Thoracic aorta (tissue), 2 donors: ENCODE measurements at places on chromosomes 7 and 10.

- DNase-seq: no peak
- no peak overlapping the region for H3K27ac ChIP-seq
- H3K4me3 ChIP-seq: no peak overlapping the region
- H3K36me3 ChIP-seq: no peaks in the 10 kb centered on the region
Observed at GRCh38 chr7:131506597-131506996, 49.8 kb downstream of the PODXL start.

GRCh38 chr10:23461557-23461956 lies 22.7 kb downstream of the OTUD1 start:
- H3K27ac ChIP-seq: no peak overlapping the region
- no peaks in the 10 kb centered on the region for H3K36me3 ChIP-seq
- no peaks in the 10 kb centered on the region for H3K27me3 ChIP-seq
- H3K4me1 ChIP-seq: peaks cover 3% of the 10 kb centered on the region

DNA sequence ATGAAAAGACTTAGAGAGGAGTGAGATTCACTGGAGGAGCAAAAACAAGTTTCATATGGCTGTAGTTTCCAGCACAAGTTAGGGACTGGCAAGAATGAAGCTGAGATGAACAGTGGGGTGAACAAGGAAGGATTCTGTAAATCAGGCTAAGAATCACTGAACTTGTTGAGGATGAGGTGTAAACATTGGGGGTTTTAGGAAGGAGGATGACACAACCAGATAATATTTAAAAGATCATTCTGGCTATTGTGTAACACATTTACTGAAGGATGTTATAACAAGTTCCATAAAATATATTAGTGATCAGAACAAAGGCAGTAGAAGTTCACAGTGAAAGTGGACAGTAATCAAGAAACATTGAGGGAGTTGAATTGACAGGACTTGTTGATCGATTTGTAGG lies 68.9 kb downstream of the CD36 start:
- H3K27me3 ChIP-seq: no peaks in the 10 kb centered on the region
- H3K4me1 ChIP-seq: no peaks in the 10 kb centered on the region
- H3K36me3 ChIP-seq: no peaks in the 10 kb centered on the region
- H3K27ac ChIP-seq: no peak overlapping the region

- no peaks in the 10 kb centered on the region for H3K36me3 ChIP-seq
- H3K4me1 ChIP-seq: no peaks in the 10 kb centered on the region
- H3K27ac ChIP-seq: no peak overlapping the region
- H3K27me3 ChIP-seq: no peaks in the 10 kb centered on the region
Observed at GRCh38 chr7:5451391-5451790, 27.8 kb upstream of the TNRC18 start.

DNA sequence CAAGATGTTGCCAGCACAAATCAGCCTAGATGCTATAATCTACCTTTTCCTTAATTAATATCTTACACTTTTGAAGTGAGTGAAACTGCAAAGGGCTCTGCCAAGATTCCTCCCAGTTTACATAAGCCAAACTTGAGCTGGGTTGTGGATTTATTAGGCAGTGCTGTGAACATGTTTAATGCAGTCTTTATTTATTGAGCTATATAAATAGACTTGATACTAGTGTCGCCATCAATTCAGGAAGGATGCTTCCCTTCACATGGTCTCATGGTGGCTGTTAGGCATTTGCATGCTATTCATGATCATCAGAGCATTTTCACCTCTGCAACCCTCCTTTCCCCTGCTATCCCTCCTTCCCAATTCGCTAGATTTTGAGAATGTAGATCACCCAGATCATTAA lies 40.2 kb downstream of the PLEKHS1 start:
- no peaks in the 10 kb centered on the region for H3K4me1 ChIP-seq
- no peaks in the 10 kb centered on the region for H3K27me3 ChIP-seq
- no peaks in the 10 kb centered on the region for H3K36me3 ChIP-seq
- no peak for DNase-seq

GRCh38 chr10:48568131-48568530 lies 36.7 kb downstream of the ARHGAP22 start:
- no peak for DNase-seq
- H3K4me1 ChIP-seq: no peaks in the 10 kb centered on the region
- no peak overlapping the region for H3K4me3 ChIP-seq
- no peaks in the 10 kb centered on the region for H3K27me3 ChIP-seq
